ENCODE measurements at places on chromosomes 5 and 9.

- DNase-seq = no peak
These were observed 169.2 kb downstream of the COX7C start for GRCh38 chr5:86786955-86787354.

DNA sequence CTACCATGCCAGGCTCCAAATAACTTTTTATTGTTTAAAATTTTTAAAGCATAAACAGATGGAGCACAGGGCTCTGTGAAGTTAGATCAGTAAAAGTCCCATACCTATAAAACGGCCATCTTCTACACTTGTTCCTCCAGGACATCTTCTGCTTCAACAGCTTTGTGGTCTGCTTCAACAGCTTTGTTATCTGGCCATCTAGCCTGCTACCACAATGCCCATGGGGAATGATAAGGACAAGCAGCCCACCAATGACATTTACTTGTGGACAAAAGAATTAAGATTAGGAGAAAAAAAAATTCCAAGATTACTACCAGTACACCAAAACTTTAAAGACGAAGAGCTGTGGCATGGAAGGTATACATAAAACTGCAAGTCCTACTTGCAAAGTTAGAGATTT, 2.2 kb upstream of the VPS13A start:
- no peak for DNase-seq

DNA sequence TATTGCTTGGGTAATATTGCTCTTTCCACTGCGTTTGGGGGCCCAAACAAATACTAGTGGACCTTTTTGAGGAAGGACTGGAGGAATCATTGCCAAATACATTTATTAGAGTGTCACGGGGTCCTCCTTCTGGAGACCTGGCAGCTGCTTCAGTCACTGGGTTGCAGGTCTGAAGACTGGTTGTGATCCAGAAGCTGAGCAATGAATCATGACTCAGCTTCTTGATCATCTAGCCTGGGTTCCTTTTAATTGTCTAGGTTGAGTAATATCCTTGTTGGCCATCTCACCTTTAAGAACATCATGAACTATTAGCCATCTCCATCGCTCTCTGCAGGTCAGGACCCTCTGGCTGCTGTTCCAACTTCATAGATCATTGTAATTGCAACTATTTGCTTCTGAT, 15.4 kb upstream of the UBAP1 start:
- DNase-seq = no peak

DNA sequence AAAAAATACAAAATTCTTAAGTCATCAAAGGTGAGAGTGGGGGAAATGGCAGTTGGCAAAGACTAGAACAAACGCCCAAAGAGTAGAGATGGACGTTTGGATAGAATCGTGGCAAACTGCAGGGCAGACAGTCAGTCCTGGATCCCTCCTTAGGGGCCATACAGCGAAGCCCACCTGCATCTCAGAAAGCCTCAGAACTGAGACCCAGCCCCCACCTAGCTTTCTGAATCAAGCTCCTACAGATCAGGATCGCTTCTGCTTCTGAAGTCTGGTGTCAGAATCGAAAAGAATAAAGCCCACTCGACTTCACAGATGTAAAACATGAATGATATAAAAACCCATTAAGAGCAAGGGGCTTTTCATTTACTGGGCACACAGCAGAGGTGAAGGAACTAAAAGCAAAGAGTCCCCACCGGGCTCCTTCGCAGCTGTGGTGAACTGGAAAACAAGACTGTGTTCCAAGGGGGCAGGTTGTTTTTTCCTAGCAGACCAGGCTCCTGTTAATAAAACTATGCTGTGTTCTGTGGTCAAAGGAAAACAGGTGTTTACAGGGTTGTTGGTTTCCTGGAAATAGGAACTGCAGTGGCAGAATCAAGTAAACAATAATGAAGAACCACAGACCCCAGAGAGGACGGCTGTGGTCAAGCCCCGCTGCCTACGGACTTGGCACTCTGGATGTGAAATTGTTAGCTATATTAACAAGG, 91.8 kb downstream of the TLE1 start:
- no peak for DNase-seq

GRCh38 chr5:131671994-131672655, 37.1 kb upstream of the RAPGEF6 start:
- DNase-seq = peak; percentile 2

GRCh38 chr9:138105561-138106505, 228.3 kb downstream of the CACNA1B start:
- DNase-seq = no peak

DNA sequence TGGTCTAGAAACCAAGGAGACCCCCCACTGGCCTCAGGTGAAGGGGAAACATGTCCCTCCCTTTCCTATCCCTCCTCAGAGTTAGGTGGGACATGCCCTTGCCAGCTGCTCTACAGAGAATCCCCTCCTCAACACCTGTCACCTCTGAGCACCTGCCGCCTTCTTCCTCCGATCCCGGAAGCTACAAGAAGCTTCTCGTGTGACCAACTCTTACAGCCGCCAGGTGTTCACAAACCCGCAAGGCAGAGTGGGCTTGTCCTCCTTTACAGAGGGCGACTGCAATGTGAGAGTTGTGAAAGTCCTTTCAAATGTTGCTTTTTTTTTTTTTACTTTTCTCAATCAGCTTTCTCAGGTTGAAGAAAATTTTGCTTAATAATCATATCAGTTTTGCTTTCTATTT, 3.7 kb upstream of the ICE1 start:
- peak; percentile 97 for DNase-seq

DNA sequence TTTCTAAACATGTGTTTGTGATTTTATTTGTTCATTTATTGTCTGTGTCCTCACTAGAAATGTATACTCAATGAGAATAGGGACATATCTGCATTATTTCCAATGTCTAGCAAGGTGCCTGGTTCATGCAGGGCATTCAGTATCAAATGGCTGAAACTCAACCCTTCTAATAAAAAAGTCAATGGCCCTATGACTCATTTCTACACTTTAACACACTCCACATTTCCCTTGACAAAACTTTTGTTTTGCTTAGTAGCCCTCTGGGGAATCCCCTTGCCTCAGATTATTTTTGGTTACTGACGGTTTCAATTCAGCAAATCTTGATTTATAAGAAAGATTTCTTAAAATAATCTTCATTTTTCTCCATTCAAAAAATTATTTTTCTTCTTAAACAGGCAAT, 206.0 kb upstream of the DMRTA1 start:
- DNase-seq = no peak

GRCh38 chr5:57878301-57878722, 395.7 kb upstream of the ACTBL2 start:
- no peak for DNase-seq

DNA sequence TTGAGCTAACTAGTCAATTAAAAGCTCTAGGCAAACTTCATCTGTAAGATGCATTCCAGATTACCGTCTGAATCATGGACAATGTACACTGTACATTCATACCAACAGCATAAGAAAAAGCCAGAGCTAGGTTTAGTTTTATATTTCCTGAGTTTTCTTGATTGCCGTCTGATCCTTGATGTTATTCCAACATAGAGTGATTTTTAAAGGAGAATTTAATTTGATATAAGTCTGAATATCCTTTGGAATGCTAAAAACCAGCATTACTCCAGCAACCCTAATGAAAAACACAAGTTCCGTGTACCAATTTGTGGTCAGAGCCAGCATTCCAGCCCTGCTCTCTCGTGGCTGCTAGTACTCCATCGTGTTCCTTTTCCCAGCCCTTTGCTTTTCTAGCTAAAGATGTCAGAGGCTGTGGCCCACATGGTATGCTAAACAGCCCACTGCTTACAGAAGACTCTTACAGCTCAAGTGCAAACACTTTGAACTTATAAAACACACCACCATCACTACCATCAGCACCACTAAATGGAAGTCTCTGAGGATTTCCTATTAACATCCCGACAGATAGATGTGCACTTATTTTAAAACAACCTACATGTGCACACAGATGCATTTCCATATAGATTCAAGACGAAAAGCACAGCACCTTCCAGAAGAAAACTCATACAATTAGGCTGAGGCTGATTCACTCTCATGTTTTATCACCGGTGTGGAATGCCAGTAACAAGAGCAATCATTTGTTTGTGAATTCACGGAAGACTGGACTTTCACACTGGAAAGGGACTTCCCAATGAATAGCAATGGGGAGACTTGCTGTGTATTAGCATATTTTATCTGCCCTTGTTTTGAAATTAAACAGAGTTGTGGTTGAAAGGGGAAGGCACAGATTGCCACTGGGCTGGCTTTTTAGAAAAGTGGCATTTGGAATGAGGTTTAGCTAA, 246.9 kb upstream of the GAS1 start:
- no peak for DNase-seq

DNA sequence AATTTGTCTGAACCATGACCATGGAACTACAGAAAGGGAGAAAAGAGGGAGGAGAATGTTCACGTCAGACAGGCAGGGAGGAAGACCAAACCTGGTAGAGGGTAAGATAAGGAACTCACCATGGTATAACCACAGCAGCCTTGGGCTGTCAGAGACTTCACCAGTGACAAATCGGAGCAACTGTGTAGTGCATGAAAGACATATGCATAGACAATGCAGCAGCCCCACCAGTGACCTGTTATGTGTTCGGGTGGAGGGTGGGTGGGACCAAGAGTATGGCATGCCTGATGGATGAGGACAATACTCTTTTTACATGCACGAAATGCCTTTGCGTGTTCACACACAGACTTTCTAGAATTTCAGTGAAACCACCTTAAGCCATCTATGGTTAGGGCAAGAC, 221.8 kb upstream of the RASEF start:
- no peak for DNase-seq

DNA sequence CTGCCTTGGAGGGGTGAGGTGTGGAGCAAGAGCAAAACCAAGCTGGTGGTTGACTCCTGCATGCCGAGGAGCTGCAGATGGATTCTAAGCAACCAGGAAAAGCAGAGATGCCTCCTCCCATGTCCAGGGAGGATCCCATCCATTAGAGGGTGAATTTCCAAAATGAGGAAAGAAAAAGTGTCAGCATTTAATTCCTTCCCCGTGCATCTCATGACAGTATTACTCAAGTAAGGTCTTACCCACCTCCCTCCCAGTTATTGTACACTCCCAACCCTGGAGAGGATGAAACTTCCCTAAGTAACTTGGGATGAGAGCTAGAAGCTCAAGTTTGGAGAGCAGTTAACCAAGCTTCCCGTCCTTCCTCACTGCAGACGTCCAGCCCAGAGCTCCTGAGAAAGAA, 19.9 kb downstream of the C9orf152 start:
- DNase-seq = no peak

DNA sequence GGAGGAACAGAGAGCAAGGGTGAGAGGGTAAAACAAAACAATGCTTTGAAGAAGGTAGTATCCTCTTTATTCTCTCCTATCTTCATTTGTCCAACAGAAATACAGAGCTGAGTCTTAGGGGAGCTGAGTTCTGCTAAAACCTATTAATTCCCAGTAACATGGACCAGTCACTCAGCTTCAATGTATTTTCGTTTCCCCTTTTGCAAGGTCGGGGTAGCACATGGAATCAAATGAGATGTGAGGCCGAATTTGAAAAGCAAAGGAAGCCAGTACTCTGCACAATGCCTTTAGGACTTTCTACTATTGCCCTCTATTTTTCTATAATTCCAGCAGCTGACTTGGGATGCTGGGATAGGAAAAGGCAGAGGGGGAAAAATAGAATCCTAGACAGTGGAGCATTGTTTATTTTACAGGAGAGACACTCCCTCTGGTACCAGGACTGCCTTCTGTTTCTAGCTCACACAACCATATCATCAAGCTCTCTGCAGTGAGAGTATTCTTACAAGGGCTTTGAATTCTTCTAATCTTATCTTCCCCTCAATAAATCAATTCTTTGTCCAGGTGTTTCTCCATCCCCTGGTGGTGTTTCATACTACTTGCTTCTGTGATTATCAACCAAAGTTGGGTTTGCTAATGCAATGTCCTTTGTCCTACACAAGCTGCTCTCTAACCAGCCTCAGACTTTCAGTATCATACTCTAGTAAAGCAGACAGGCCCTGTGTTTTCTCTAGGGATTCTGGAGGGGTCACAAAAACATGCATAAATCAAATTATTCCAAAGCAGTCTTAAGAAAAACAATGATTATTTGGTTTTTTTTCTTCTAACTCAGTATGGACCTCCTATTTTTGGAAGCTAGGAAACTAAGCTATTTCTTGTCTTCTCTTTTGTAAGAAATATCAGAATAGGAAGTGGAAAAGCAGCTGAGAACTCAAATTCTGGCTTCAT, 341.5 kb downstream of the OSTF1 start:
- no peak for DNase-seq
